ENCODE measurements at places on chromosomes 4 and X.

DNA sequence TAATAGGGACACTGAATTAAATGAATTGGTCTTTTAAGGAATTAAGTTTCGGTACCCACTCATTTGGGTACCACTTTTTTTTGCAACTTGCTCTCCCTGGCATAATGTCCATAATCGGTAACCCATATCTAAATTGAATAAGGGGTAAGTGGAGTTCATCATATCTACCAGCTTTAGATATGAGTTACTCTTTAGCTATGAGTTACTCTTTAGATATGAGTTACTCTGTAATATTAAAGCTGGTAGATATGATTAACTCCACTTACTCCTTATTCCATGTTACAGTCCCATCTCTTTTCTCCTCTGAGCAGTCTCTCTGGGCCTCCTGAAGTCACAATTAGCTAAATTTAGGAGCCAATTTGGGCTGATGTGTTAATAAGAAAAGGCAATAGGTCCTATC is 85.7 kb downstream of the TEX13C start:
- no peak for DNase-seq

- no peak for DNase-seq
Observed at GRCh38 chrX:65537229-65537628, 2.6 kb upstream of the LAS1L start.

DNA sequence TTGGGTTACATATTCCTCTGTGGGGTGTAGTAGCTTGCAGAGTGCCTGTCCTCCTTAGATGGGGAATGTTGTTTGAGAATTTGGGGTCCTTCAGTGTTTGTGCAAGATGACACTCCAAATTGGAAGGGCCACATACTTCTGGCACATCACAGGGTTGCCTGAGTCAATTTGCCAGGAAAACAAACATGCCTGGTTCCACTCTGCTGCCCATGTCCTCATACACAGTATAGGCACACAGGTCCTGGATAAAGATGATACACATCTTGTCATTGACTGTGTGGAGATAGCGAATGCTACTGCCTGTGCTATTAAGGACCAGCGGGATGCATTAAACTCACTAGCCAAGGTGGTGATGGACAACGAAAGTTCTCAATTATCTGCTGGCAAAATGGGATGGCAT is 11.2 kb upstream of the LAP3 start:
- DNase-seq, result no peak

GRCh38 chr4:6125103-6125651 is 75.2 kb downstream of the JAKMIP1 start:
- no peak for DNase-seq

GRCh38 chr4:7812921-7813320 is 126.7 kb downstream of the AFAP1 start:
- no peak for DNase-seq

DNA sequence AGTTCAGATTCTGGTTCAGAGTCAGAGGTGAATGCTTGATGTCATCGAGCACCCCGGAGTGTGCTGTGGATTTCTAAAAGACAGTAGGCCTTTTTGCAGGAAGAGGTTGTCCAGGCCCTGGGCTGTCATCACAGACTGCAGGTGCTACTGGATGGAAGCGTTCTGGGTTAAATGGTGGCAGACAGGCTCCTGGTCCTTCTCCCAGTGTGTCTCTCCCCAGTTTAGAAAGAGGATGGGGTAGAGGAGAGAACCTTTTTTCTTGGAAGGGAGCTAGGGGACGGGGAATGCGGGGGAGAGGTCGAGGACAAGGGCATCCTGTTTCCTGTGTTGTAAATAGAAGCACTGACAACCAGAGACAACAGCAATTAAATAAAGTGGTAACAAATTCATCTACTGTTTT is 102.3 kb upstream of the NUDT6 start:
- DNase-seq, result no peak

DNA sequence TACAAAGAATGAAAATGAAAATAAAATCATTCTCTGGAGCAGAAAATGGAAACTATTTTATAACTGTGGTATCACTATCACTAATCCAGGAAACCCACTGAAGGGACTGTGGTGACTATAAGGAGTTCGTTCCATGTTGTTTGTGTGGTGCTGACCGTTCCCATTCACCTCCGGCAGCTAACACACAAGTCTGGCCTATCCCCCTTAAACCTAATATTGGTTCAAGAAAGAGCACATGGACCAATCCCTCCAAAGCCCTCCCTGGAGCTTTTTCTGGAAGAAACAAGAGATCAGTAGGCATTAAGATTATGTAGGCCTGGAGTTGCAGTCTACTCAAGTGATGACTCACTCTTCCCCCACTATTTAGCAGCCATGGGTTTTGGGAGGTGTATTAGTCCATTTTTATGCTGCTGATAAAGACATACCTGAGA is 25.9 kb upstream of the FAM241A start:
- DNase-seq, result no peak

DNA sequence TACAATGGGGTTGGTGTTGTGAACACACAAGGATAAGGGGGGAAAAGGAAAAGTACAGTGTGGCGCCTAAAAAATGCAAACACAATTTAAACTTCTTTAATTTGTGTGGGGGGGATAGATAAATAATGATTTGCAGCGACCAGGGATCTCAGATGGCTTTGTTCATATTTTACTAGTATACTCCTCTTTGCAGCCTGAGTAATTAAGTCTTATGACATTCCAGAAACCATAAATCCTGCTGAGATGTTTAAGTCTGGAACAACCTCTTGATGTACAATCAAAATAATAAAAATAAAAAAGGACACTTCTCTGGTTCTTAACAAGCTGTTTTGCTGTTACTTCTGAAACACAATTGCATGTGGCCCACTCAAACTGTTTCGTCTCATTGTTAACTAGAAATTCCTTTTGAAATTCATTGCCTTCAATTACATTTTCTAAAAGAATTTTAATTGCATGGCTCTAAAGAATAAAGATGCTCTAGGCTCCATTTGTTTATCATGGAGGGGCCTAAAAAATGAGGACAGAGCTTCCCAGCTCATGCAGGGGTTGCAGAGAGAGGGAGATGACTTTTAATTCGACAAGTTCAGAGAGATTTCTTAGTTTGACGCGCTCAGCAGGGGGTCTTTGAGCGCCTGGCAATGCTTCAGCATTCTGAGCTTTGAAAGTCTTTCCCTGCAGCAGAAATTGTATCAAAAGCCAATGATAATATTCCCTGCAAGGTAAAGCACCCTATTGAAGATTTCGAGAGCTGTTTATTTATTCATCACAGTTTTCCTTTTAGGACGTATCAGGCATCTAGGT is 892.4 kb upstream of the TENM3 start:
- DNase-seq, result no peak

DNA sequence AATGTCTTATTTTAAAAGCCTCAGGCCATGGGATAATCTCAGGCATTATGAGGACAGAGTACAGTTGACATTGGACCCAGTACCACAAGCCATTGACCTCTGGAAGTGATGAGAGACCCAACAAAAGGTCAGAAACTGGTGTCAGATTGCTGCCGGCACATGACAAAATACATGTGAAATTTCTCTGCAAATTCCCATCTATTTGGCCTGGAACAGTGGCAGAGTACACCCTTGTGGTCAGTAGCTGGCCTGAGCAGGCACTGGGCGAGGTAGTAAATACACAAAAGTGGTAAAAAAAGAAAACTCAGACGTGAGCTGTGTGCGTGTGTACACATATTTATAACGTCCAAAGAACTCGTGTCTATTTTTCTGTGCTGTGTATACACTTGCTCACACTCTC is 155.5 kb downstream of the DHX15 start:
- no peak for DNase-seq

- no peak for DNase-seq
Observed at GRCh38 chr4:139834981-139835391, 169.4 kb downstream of the MGST2 start.

- no peak for DNase-seq
Observed at GRCh38 chr4:114087596-114088230, 108.3 kb upstream of the ARSJ start.

- no peak for DNase-seq
Observed at GRCh38 chr4:5941601-5942000, 48.7 kb upstream of the CRMP1 start.
